ENCODE measurements at places on chromosomes 12 and 14.

DNA sequence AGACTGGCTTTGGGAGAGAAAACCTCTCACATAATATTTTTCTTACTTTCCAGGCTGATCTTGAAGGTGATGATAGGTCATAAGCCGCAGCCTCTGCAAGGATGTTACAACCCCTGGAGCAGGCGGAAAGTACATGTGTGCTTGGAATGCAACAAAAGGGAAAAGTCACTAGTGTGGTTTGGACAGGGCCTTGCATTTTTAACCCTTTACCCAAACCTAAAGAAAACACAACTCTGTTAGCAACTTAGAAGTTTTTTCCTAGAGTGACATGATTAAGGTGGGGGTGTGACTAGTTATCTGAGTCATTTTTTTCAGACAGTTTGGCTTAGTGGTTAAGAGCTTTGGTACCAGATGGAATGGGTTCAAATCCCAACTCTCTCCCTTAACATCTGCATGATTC lies 97.0 kb downstream of the TMEM30B start:
- no peak for DNase-seq

GRCh38 chr14:61977217-61977616 lies 215.0 kb downstream of the SNAPC1 start:
- DNase-seq: no peak

DNA sequence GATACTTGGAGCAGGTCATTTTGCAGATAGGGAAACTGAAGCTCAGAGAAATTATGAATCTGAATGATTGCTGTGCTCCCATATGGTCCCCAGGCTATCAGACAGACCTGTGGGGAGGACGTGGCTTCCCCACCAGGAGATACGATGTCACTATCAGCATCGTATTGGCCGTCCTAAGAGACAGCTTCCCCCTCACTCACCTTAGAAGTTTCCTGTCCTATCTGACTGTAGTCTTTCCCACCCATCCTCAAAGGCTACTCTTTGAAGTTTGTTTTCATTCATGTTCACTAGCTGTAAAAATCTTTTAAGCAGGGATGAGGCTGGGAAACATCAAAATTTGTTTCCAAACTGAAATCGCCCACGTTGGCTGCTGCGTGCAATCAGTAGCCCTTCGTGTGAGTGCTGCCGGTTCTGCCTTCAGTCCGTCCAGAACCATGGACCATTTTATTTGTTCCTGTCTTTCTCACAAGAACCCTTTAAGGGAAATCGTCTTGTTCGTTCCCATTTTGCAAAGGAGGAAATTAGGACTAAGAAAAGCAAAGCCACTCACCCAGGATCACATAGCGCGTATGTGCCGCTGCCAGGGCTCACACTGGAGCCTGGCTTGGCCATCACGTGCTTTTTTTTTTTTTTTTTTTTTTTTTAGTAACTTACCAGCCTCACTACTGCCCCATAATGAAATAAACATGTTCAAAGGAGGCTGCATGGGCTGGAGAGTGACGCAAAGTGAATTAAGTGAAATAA lies 1.0 kb upstream of the KDM2B start:
- no peak for DNase-seq

DNA sequence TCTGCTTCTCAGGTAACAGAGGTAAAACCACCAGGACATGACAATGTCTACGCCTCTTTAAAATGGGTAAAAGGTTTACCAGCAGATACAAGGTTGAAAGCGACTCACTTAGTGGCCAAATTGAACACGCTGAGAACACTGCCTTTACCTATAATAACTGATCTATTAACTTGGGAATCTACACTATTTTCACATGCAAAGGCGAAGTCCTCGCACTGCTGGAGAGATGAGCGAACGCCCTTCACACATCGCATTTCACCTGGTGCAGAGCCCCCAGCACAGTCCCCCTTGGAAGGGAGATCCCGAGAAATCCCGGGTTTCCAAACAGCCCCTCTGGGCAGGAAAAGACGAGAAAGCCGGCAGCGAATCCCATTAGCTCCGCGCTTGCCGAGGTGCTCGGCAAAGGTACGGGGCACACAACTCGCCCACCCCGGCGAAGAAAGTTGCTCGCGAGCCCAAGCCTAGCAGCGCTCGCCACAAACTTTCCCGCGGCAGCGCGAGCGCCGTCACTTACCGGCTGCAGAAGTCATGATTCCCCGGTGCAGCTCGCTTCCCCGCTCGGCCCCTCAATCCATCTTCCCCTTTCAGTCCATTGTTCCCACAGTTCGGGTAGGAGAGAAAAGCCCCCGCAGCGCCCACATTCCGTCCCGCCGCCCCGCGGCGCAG lies 423 bp downstream of the FGD6 start:
- no peak for DNase-seq

DNA sequence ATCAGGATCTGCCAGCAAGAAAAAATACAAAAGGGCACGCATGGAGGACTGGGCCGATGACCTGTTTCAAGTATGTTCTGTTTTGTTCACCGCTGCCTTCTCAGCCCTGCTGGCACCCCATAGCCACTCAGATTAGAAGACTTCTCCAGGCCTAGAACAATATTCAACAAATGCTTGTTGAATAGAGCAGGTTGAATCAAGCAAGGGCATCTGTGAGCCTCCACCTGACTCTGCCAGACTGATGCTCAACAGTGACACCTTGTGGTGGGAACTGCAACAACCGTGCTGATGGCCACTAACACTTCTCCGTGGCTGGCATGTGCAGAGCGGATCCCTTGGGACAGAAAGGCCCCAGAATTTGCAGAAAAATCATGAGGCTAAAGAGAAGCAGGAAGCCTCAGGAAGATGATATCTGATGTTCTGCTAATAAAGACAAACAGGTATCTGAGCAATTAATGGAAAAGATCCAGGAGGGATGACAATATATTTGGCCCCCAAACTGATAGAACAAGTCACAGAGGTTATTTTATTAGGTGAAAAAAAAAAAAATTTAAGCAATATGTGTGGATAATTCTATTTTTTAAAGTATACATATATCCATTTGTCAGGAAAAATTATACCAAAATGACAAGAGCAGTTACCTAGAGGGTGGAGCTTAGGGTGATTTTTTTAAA lies 114.3 kb downstream of the KSR2 start:
- no peak for DNase-seq

DNA sequence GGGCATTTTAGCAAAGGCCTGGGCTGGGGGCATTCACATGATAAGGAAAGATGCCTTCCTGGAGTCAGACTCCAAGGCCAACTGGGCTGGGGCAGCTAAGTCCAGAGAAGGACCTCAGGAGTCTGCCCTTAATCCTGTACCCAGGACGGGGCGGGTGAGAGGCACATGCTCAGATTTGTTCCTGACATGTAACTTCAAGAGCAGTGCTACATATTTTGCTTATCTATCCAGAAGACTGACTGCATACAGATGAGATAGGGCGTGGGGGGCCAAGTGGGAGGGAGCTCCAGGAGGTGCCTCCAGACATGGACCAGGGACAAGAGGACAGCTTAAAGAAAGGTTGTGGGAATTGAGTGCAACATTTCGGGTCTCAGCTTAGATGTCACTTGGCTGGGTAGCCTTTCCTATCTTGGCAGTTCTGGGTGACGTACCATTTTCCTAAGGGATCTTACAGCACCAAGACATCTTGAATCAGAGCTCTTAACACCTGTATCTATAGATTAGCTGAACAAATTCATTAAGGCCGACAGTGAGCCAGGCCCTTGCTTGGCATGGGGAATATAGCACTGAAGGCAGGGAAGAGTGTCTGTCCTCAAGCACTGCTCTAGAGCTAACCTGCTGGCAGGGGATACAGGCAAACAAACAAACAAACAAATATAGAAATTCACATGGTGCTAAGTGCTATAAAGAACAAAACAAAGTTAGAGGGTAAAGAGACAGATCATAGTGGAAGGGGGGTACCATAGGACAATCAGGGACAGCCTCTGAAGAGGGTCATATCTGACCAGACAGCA lies 61.2 kb downstream of the PTPN21 start:
- no peak for DNase-seq

GRCh38 chr14:103517721-103518421 lies 4.8 kb downstream of the CKB start:
- DNase-seq: no peak

GRCh38 chr14:34319140-34319539 lies 142.9 kb downstream of the SPTSSA start:
- DNase-seq: no peak

GRCh38 chr12:45336762-45337596 lies 121.1 kb downstream of the ANO6 start:
- no peak for DNase-seq

DNA sequence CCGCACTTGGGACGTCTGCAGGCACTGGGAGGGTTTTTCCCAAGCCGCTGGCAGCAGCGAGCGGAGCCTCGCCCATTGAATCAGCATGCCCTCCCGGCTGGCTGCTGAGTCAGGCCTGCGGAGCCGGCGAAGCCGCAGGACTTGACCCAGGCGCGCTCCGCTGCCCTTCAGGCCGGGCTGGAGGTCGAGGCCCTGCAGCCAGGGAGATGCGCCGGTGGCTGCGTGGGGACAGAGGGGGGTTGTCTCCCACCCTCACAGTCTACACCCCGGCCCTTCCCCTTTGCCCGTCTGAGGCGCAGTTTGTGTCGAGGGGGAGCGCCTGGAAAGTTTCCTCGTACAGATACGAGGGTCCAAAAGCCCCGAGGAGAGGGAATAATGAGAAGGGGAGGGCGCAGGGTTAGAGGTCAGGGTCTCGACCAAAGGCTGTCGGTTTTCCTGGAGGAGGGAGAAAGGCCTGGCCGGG lies 759 bp upstream of the KLC1 start:
- no peak for DNase-seq

DNA sequence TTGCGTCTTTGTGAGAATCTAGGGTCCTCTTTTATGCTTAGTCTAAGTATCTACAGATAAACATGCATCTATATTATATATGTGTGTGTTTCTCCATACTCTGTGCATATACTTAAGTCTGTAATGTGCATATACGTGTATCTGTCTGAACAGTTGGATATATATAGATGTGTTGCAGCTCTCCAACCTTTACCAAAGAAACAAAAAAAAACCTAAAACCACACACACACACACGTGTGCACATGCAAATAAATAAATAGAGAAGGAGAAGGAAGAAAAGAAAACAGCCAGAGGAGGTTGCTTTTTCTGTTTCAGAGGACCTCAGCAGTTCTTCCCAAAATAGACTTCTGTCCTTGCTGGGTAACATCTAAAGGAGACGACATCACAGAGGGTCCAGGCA lies 244.9 kb downstream of the CACNA1C start:
- DNase-seq: no peak

GRCh38 chr14:63578300-63578699 lies 35.1 kb upstream of the PPP2R5E start:
- DNase-seq: no peak

DNA sequence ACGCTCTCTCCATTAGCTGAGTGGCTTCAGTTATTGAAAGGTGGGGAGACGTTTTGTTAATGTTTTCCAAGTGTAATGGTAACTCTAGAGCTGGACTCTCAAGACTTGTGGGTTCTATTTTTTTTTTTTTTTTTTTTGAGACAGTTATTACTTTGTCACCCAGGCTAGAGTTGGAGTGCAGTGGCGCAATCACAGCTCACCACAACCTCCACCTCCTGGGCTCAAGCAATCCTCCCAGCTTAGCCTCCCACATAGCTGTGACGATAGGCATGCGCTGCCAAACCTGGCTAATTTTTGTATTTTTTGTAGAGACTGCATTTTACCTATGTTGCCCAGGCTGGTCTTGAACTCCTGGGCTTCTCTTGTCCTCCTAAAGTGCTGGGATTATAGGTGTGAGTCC lies 26.2 kb downstream of the ATF1 start:
- DNase-seq: no peak

- no peak for DNase-seq
Observed at GRCh38 chr14:95034788-95035187, 122.5 kb downstream of the DICER1 start.

GRCh38 chr12:122980183-122981035 lies at the start of gene ARL6IP4:
TSS of gene ARL6IP4 (plus strand) at chr12:122980681. CDS start at chr12:122981140, 459 bp downstream.
- peak; percentile 54 for DNase-seq

- no peak for DNase-seq
Observed at GRCh38 chr14:22597265-22597664, 835 bp upstream of the ABHD4 start.

GRCh38 chr12:107560899-107561285 lies 124.7 kb upstream of the PWP1 start:
- DNase-seq: no peak

DNA sequence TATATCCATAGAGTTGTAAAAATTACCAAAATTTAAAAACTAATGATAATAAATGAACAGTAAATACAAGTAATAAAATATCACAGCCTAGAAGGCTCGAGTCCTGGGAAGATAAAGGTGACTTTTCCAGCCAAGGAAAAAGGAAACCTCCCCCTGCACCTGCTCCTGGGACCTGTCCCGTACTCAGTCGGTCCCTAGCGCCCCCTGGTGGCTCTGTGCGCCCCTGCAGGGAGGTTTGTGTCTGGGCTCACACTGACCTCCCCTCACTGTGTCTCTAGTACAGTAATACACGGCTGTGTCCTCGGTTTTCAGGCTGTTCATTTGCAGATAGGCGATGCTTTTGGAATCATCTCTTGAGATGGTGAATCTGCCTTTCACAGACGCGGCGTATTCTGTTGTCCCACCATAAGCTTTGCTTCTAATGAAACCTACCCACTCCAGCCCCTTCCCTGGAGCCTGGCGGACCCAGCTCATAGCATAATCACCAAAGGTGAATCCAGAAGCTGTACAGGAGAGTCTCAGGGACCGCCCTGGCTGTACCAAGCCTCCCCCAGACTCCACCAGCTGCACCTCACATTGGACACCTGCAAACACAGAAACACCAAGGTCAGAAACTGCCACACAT lies 1030.4 kb downstream of the TMEM121 start:
- peak; percentile 39 for DNase-seq

GRCh38 chr12:116244001-116244400 lies 33.5 kb downstream of the MED13L start:
- no peak for DNase-seq

- no peak for DNase-seq
Observed at GRCh38 chr14:101917413-101918017, 46.9 kb upstream of the DYNC1H1 start.

- DNase-seq: no peak
Observed at GRCh38 chr12:24083838-24084237, 134.4 kb upstream of the SOX5 start.

GRCh38 chr14:95365401-95365800 lies 45.7 kb upstream of the CLMN start:
- no peak for DNase-seq

GRCh38 chr12:29286081-29286790 lies 94.7 kb downstream of the ERGIC2 start:
- no peak for DNase-seq

GRCh38 chr14:22563987-22564386 lies 25.0 kb downstream of the DAD1 start:
- DNase-seq: no peak

DNA sequence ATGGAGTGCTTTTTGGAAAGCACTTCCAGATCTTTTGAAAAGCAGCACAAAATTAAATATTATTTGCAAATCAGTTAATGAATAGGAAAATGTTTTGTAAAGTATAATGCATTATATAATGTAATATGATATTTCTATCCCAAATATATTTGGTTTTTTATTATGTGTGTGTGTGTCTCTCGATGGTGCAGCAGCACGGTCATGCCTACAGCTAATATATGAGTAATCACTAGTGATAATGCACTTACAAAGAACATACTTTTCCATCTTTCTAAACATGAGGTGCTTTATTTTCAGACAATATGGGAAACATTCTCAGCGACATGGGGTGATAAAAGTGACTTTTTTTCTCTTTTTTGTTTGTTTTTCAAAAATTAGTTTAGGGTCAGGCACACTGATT lies 1.3 kb upstream of the EEA1 start:
- no peak for DNase-seq

Measured in stimulated activated CD8-positive, alpha-beta memory T cell treated with anti-CD3 and anti-CD28 coated beads, Interleukin-12 subunit alpha, Interleukin-12 subunit beta, amount 100 ng/mL, for 4 hours (primary cell).